ENCODE measurements at places on chromosomes 1 and 21.
A peak's percentile ranks its signal among the peaks of the same experiment; 100 is the strongest.

DNA sequence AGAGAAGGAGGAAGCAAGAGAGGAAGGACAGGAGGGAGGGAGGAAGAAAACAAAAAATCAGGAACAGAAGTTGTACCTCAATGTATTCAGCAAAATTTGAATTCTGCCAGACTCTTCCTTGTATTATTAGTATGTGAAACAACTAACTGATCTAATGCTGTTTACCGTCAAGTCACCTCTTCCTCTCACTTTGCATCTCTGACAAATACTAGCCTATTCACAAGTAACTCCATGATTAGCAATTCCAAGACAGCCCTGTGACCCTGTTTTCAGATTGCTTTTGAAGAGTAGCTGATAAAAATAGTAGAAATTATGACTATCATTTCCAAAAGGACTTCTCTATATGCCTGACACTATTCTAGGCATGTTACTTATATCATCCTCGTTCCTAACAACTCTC is 445.4 kb downstream of the NEGR1 start:
- DNase-seq, result no peak

DNA sequence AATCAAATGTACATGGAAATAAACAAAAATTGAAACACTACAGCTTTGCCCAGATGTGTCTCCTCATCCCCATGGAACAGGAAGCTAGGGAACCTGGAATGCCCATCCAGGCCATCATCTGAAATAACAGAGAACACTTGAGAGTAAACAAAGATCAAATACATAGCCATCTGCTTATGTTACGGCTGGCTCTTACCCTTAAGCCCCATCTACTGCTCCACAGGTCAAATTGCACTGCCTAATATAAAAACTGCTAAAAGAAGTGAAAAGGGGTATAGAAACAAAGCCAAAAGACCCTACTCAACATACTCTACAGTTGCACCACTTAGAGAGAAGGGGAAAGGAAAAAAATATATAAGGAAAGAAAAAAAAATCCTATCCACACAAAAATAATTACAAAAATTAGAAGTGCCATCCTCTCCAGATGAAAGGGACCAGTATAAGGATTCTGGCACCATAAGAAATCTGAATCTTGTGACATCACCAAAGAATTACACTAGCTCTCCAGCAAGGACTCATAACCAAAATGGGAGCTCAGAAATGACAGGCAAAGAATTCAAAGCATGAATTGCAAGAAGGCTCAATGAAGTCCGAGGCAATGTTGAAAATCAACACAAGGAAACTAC is 26.9 kb downstream of the OR6Y1 start:
- no peak for DNase-seq

DNA sequence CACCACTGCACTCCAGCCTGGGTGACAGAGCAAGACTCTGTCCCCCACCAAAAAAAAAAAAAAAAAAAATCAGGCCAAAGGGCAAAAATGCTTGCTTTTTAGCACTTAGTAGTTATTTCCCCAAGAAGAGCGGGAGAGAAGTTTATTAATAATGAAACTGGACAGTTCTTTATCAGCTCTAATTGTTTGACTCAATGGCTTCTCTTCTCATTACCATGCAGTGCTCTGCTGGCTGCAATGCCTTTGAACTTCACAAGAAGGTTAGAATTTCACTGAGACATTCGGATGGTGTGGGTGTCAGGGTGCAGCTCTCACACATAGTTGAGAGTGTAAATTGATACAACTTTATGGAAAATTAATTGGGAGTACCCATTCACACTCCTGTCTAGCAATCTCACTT is 63.7 kb downstream of the EDARADD start:
- no peak for DNase-seq

DNA sequence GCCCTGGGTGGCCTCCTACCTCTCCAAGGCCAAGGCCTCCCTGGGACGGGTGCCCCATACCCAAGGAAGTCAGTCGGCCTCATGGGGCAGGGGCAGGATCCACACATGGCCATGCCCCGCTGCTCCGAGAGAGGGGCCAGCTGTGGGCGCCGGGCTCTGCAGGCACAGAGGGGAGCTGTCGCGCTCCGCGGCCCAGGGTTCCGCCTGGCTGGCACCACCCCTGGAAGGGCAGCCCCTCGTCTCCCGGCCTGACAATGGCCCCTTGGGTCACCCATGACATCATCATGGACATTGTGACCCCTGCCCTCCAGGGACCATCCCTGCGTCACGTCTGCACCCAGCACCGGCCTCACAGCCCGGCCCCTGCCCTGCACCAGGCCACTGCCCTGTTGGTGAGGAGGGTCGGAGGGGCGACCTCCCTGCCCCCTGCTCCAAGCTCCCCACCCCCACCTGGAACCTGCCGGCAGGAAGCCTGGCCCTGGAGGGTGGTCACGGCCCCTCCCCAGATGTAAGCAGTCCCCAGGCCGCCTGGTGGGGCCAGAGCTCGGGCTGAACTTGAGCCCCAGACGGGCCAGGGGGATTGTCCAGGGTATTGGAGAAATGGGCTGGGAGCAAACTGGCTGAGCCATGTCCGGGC is 5.8 kb downstream of the TTLL10 start:
- peak; percentile 56 for DNase-seq

DNA sequence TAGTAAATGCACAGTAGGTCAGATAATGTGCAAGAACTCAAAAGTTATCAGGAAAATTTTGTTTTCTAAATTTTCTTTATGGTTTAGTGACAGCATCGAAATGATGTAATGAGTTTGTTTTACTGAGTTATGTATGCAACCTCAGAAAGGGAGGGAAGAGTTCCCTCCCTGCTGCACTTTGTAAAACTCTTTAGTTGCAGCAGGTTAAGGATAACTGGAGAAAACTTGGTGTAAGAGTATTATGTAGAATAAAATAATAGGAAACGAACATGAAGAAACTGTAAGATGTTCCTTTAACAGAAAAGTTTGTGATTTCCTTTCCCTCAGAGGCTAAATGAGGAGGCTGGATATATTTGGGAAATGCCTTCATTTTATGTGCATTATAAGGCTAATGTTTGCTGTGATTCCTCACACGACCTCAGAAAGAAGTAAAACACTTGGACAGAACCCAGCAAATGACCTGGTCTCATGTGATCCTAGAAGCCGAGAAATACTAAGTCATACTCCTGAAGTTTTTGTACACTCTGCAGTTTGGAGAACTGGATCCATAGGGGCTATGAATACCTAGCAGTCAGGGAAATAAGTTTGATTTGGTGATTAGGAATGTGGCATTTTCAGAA is 35.4 kb downstream of the ADGRL2 start:
- DNase-seq, result no peak

DNA sequence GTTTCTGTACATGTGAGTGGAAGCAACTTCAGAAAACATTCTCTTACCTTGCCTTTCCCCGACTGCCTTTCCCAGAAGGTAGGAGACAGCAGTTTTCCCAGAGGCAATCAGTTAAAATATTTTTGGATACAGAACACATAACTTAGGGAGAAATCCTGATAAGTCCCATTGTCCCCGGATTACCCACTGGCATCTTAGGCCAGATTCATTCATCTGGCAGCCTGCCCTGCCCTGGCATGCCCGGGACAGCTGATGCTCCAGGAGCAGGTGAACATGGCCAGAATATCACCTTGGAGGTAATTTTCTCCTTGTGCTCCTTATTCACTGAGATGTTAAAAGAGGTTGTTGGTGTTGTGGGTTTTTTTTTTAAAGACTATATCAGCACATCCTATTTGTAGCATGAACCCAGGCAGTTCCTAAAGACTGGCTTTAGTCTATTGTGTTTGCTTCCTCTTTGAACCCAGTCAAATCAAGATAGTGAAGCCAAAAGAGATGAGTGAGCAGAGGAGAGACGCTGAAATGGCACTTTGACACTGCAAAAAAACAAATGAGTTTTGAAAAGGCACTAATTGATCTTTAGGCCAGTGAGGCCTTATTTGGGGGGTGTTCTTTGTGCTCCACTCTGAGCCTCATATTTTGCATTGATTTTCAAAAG is 139.6 kb downstream of the PLPP3 start:
- DNase-seq, result no peak

- no peak for DNase-seq
These were observed 27.5 kb upstream of the COL9A2 start for GRCh38 chr1:40344597-40344996.

DNA sequence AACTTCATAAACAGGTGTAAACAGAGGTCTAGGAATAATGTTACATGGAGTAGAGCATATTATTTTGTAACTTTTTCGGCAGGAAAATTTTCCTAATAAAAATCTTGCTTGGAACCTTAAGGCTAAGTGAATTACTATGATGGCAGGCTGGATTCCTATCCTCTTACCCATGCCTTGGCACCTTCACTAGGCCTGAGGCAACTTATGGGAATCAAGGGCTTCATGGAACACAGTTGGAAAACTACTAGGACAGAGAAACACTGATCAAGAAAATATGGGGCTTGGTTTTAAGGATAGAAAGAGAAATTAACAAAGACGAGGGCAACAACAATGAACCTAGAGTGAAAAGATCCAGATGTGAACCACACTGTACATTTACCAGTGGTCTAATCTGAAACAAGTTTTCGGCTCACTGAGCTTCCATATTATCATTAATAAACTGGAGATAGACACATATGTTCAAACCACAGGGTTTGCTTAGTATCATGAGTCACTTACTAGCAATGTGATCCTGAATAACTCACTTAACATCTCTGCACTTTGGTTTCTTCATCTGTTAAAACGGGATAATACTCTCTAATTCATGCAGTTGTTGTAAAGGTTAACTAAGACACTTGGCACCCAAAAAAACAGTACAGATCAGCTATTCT is 68.5 kb downstream of the GPATCH2 start:
- no peak for DNase-seq

DNA sequence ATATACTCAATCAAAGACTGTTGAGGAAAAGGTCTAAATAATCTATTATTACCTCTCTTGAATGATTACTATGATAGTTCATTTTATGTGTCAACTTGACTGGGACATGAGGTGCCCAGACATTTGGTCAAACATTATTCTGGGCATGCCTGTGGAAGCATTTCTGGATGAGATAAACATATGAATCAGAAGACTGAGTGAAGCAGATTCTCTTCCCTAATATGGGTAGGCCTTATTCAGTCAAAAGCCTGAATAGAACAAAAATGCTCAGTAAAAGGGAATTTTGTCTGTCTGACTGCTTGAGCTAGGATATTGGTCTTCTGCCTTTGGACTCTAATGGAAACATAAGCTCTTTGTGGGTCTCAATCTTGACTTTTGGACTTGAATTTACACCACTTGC is 73.3 kb upstream of the SOX13 start:
- no peak for DNase-seq

GRCh38 chr21:35481005-35481404 is 431.9 kb upstream of the RUNX1 start:
- no peak for DNase-seq

DNA sequence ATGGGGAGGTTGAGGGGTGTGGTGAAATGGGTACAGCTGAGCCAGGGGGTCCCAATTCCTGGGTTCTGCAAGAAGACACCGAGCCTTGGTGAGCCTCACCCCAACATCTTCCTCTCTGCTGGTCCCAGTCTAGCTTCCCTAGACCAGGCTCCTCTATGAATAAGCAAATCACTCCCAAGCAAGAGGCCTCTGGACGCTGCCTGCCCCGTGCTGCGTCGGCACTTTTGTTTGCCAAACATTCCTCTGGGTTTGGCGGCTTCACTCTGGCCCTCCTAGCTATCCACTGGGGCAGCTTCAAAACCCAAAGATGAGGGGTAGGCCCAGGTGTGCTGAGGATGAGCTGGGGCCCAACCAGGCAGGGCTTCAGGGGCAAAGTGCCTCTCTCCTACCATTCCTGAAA is 137.1 kb upstream of the CD34 start:
- no peak for DNase-seq

DNA sequence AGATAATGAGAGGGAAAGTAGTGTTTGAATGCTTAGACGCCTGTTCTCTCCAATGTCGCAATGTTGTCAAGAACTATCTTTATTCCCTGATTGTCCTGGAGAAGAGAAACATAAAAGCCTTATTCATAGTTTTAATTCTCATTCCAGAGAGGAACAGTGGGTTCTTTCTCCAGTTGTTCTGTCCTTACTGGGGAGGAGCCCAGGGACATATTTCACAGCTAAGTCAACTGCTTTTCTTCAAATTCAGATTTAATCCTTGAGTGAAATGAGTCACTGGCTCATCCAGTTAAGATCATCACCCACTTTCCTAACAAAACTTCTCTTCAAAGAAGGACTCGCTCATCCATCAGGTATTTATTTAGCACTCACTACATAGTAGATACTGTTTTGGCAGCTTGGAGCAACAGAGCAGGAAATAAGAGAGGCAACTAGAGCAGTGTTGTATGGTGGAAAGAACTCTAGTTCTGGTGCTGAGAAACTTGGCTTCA is 365.7 kb upstream of the USP24 start:
- DNase-seq, result no peak

DNA sequence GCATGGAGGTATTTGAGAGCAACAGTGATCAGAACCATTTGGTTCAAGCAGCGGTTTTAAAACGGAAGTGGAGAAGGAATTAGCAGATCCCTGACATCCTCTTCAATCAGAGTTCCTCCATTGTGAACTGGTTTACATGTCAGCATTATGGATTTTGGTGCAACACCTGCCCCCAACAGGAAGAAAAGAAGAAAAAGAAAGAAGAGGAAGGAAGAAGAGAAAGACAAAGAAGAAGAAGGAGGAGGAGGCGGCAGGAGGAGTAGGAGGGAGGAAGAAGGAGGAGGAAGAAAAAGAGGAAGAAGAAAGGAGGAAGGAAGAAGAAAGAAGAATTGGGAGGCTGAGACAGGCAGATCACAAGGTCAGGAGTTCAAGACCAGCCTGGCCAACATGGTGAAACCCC is 17.4 kb downstream of the NDUFS5 start:
- DNase-seq, result no peak

GRCh38 chr1:39564941-39565340 is 11.6 kb downstream of the PABPC4 start:
- no peak for DNase-seq

GRCh38 chr1:152806576-152806975 is at the start of gene LCE1C:
Gene LCE1C, minus strand, starts transcription at chr1:152806651. Its CDS starts 1,173 bp downstream, at chr1:152805478.
- DNase-seq, result no peak

- no peak for DNase-seq
These were observed 297.0 kb downstream of the HHAT start for GRCh38 chr1:210625715-210626114.

GRCh38 chr1:114756009-114756892 is 1.5 kb downstream of the CSDE1 start:
- no peak for DNase-seq

DNA sequence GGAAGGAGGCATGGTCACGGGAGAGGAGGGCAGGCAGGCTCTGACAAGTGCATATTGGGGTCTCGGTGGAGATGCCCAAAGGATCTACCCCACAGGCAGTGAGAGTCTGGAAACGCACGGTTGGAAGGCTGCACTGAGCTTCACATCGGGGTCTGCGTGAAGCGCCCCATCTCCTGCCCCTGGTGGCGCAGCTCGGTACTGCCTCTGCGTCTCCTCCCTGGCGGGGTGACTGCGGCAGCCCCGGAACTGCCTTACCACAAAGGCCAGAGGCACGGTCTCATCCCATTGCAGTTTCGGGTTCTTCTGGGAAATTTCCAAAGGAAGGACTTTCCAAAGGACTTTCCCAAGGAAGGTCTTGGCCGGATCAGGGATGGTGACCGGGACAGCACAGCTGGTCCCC is 69.2 kb upstream of the AJAP1 start:
- peak; percentile 53 for DNase-seq

Data from cardiac septum (tissue), 1 donor.